ENCODE measurements at places on chromosomes 11 and 22.

DNA sequence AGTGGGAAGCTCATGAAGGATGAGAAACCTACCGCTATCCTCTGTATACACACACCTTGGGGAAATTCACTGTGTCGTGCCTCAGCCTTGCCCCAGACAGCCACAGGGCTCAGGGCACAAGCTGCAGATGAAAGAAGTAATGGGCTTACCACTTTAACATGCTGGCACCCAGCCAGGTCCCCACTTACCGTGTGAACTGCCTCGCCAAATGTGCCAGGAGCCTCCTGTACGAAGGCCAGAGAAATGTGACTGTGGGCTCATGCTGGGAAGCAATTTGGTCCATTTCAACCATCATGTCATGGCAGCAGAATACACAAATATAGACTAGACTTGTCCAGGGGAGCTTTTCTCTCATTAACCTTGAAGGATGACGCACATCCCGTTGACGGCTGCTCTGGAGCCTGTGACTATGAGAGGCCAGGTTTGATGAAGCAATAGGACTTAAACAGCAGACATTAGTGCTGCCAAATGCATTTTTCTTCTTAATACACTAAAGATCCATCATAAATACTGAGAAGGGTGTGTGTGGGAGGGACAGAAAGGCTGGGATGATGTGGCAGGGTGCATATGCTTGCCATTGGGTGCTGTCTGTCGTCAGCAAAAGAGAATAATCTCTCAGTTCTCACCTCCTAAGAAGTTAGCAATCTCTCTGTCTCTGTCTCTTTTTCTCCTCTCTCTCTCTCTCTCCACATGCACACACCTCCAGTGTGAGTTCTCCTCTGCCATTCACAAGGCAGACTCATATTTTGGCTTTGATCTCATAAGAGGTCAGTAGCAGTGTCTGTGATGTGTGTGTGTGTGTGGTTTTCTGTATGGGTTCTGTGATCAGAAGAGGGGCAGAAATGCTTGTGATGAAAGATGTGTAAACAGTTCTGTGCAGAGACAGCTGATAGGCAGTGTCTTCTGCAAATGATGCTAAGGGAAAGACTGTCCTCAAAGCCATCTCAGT, 142.4 kb downstream of the KIRREL3 start:
- DNase-seq, result no peak

DNA sequence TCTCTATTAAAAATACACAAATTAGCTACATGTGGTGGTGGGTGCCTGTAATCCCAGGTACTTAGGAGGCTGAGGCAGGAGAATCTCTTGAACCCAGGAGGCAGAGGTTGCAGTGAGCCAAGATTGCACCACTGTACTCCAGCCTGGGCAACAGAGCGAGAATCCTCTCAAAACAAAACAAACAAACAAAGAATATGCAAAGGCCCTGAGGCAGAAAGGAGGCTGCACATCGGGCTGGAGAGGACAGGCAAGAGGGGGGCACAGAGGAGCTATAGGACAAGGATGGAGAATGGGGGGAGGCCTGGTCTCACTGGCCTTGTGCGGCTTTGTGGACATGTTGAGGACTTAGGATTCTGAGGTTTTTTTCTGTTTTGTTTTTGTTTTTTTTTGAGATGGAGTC, 8.4 kb downstream of the TRIOBP start:
- DNase-seq, result no peak

GRCh38 chr22:29870574-29870973, 12.4 kb upstream of the MTMR3 start:
- DNase-seq, result no peak

GRCh38 chr22:39256186-39256552, 11.4 kb upstream of the PDGFB start:
- DNase-seq, result no peak

DNA sequence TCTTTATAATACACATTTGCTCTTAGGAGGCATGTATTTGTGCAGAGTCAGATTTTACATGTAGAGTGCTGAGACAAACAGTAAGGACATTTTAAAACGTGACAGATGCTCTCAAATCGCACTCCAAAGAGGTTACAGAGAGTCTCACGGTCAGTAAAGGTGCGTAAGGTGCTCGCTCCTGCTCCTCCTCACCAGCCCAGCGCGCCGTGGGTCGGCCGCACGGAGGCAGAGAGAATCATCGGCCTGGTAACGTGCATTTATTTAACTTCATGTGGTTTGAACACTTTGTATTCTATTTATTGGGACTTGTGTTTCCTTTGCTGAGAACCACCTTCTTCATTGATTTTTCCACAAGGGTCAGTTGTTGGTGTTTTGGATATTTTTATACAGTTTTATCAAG, 900.1 kb downstream of the BRD1 start:
- DNase-seq, result no peak

DNA sequence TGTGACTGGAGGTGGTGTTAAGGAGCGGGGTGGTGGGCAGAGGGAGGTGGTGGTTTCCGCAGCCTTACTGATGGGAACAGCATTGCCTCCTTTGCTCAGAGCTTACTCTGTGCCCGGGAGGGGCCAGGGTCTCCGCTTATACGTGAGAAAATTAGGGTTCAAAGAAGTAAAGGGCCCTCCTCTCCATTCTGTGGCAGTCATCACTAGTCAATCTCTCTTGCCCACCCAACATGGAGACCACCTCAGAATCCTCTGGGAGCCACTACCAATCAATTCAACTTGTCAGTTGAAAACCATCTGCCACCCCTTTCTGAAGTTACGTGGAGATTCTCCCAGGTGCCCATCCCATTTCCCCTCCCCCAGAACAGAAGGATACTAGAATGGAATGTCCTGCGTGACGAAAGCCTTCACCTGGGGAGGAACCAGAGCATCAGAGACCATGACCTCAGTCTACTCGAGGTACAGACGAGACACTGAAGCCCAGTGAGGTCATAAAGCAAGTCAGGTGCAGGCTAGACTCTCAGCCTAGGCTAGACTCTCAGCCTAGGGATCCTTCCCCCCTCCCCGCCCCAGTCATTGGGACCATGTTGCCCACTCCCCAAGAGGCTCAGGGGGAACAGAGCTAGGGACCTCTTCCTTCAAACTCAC, 2.0 kb downstream of the SELENOM start:
- no peak for DNase-seq

- DNase-seq, result peak; percentile 94
These were observed 34.6 kb downstream of the NFAM1 start for GRCh38 chr22:42397332-42398249.

DNA sequence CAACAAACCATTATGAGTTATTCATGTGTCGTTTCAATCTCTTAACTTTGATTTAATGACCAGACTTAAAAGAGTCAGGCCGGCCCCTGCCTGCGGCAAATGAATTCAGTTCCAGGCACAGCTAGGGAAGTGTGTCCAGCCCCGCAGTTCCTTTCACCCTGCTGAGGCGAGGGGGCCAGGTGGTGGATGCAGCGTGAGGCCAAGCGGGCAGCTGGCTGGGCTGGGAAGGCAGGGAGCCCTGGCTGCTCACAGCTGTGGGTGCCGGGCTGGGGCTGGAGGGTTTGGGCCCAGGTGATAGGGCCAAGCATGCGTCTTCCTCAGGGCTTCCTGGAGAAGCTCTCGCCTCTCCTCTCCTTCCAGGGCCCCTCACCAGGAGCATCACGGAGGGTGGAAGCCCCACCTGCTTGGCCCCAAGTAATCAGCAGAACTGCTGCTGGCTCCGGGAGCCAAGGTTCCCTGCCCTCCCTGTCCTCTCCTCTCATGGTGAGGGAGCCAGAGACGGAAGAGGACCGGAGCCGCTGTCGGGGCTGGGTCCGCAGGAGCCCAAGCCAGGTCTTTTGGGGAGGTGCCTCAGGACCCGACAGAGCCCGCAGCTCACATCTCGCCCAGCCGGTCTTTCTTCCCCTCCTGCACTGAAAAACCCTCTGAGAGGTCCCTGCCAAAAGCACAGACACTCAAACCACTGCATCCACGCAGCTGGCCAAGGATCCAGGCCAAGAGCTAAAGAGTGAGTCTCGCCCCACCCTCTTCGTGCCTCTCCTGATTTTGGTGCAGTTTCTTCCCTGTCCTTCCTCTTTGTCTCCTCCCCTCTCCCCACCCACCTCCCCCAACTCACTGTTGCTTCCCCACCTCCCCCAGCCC, 97.0 kb downstream of the ST3GAL4 start:
- DNase-seq, result no peak

DNA sequence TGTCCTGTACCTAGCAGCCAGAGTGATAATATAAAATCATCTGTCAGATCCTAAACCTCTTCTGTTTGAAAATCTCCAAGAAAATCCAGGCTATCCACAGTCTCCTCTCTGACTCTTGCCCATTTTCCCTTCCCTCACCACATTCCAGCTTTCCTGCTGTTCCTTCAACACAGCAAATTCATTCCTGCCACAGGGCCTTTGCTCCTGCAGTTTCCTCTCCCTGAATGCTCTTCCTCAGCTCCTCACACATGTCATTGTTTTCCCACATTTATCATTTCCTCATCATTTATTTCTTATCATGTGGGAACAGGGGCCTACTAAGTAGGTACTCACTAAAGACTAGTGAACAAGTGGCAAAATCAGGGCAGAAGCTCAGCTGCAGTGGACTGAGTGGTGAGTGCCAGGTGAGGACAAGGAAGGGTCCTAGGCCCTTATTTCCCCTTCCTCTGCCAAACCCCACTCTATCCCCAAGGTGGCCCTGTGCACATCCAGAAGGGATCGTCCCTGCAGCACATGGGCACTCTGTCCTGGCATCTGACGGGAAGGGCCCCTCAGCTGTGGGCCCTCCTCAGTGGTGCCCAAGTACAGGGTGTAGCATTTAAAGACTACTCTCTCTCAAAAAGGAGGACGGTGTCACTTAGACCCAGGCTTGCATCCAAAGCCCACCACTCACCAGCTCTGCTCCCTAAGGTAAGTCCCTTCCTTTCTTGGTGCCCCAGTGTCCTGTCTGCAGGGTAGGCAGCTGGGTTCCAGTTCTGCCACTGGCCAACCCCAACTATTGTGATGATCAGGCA, 2.0 kb downstream of the LRRC32 start:
- DNase-seq, result no peak

DNA sequence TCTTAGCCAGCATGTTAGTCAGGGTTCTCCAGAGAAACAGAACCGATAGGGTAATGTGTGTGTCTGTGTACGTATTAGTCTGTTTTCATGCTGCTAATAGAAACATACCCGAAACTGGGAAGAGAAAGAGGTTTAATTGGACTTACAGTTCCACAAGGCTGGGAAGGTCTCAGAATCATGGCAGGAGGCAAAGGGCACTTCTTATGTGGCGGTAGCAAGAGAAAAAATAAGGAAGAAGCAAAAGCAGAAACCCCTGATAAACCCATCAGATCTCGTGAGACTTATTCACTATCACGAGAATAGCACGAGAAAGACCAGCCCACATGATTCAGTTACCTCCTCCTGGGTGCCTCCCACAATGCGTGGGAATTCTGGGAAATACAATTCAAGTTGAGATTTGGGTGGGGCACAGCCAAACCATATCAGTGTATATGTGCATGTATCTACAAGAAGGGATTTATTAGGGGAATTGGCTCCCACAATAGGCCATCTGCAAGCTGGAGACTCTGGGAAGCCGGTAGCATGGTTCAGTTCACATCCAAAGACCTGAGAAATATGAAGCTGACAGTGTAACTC, 173.7 kb upstream of the NECTIN1 start:
- DNase-seq, result no peak

GRCh38 chr11:103779054-103779453, 257.4 kb upstream of the DDI1 start:
- DNase-seq, result no peak

DNA sequence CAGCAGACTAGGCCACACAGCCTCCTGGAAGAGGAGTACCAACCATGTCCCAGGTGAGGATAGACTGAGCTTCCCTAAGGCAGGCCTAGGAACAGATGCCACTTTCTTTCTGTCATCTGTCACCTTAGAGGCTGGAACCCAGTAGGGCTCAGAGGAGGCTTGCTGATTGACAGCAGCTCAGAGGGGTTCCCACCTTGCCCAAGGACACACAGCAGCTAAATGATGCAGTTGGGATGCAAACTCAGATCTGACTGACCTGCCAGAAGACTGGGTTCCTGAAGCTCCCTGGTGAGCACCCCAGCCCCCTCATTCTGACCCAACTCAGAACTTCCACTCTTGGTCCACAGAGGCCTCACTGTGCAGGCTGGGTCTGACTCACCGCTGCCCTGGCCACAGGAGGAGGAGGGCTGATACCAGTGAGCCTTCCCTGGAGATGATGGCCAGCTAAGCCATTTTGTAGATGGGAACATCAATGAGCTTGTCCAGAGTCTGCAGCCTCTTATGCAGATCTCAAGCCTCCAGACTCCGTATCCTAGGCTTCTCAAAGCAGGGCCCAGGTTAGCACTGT, 14.0 kb downstream of the CAPN5 start:
- peak; percentile 14 for DNase-seq

DNA sequence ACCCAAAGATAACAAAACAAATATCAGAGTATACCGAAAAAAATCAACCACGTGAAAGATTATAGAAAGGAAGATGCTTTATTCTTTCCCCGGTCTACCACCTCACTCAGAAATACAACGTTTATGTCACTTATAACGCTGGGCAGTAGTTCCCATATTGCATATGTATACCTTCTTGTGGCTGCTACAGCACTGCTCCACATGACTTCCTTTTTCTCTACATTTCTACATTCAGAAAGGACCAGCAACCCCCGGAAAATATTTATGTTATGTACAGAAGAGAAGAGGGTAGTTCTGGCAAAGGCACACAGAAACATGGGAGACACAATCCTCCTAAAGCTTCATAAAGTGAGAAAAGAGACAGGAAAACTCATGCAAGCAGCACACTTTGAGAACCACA, 56.8 kb downstream of the MTMR2 start:
- DNase-seq, result no peak

DNA sequence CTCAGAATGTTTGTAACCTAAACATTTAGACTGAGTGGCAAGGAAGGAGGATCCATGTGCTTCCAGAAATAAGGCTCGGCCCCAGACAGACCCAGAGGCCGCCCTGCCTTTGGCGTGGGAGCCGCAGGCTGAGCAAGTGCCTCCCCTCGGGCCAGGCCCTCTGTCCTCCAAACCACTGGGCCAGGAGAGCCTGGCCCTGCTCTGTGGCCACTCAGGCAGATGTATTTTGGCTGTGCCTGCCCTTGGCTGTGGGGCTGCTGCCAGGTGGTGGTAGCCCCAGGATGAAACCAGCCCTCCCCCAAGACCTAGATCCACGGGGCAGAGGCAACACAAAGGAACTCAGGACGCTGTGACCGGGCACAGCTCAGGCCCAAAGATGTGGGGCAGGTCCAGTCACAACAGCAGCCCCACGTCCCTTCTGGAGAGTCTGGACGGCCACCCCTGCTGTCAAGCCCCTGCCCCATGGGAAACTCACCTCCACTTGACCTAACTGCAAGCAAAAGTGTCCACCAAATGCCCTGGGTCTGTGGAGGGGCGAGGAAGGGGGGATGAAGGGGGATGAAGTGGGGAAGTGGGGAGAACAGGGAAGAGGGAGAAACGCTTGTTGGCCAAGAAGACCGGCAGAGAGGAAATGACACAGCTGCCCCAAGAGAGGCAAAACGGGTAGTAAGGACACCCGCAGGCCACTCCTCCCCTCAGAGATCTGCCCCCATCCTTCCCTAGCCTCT, 24.0 kb downstream of the PISD start:
- DNase-seq, result peak; percentile 86
